ENCODE measurements at places on chromosomes 16 and 17.

GRCh38 chr16:30482366-30482765 is 9.8 kb downstream of the ITGAL start:
- DNase-seq, result no peak

GRCh38 chr17:48791128-48792032 is 25.6 kb downstream of the TTLL6 start:
- DNase-seq, result peak; percentile 13

DNA sequence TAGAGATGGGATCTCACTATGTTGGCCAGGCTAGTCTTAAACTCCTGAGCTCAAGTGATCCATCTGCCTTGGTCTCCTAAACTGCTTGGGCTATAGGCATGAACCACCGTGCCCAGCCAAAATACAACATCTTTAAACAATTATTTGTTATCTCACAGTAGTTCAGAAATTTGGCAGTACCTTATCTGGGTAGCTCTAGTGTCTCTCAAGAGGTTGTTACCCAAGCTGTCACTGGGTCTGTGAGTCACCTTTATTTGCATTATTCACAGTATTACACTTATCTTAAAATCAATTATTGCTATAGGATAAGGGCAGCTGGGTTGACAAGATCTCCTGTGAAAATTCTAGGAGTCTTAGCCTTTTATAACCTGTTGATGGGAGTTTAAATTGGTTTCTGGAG is 64.0 kb upstream of the GAS7 start:
- no peak for DNase-seq

DNA sequence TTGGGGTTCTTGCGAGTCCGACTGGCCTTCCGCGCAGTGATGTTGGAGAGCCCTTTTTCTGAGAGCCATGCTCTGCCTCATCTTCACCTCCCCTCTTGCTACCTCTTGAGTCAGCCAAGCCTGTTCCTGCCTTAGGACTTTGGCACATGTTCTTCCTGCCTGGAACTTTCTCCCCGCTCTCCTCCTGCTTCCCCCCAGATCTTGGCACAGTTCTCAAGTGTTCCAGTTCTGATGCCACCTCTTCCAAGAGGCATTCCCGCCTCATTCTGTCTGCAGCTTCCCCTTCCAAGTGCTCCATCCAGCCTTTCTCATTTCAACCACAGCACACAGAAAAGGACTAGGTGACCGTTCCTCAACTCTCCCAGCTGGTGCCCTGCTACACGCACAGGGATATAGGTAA is 7.7 kb downstream of the AKAP1 start:
- DNase-seq, result no peak

DNA sequence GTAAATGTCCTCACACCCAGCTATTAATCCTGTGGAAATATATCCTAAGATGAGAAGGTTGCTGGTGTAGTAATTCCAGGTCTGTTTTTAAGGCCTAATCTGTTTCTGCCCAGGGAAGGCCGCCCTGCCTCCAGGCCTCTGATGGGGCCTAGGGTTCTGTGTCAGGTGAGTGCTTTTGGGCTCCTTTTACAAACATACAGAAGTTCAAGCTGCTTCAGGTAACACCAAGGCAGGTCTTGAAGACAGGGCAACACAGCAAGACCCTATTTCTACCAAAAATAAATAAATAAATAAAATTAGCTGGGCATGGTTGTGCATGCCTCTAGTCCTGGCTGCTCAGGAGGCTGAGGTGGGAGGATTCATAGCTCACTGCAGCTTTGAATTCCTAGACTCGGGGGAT is 9.3 kb downstream of the PPL start:
- no peak for DNase-seq

DNA sequence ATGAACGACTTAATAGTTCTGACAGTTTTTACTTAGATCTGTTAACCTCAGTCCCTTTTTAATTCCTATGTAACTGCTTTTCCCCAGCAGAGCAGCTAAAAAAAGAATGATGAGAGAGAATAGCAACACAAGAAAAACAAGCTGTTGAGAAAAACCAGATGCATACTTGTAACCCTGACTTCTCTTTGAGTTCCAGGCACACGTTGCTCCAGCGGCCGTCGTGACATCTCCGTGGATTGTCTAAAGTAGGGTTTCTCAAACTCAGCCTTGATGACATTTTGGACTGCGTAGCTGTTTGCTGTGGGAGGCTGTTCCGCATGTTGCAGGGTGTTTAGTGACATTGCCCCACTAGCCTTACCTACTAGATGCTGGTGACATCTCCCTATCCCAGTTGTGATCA is 324.0 kb downstream of the SNX29 start:
- no peak for DNase-seq

GRCh38 chr17:4842376-4842775 is 9.2 kb downstream of the MINK1 start:
- DNase-seq, result no peak

Measured in activated CD4-positive, alpha-beta T cell treated with anti-CD3 and anti-CD28 coated beads for 4 hours (primary cell).